Body of pancreas (tissue), 4 donors: ENCODE measurements at places on chromosomes 4 and X.
A peak's percentile ranks its signal among the peaks of the same experiment; 100 is the strongest.

DNA sequence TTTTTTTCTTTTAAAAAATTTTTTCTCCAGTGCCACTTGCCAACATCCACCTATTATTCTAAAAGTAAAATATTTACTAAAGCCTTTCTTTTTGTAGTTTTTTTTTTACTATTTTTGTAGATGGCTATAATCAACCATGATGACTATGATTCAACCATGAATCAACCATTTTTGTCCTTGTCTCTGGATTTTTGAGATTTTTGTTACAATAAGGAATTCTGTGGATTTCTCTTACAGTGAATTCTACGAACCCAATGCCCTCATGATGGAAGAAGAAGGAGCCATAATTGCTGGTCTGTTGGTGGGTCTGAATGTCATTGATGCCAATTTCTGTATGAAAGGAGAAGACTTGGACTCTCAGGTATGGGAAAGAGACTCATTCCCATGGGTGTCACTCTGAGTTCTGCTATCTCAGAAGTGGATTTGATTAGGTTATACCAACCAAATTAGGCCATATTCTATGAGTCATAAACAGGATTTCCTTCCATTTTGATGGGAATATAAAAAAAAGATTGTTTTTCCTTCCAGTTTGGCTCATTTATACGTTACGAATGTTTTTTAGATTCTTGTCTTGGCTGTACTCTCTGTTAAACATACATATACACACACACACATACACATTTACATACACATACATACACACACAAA, 46.7 kb downstream of the RUFY3 start:
- H3K27ac ChIP-seq, result no peak overlapping the region
- H3K27me3 ChIP-seq, result no peaks in the 10 kb centered on the region
- no peak for DNase-seq

- H3K36me3 ChIP-seq, result no peaks in the 10 kb centered on the region
- H3K27ac ChIP-seq, result no peak overlapping the region
- no peaks in the 10 kb centered on the region for H3K4me1 ChIP-seq
- no peaks in the 10 kb centered on the region for H3K27me3 ChIP-seq
Observed at GRCh38 chrX:40392599-40392998, 188.2 kb upstream of the ATP6AP2 start.

GRCh38 chr4:146191766-146192458, 16.4 kb downstream of the LSM6 start:
- peak; percentile 5 for DNase-seq
- H3K27ac ChIP-seq, result no peak overlapping the region
- H3K36me3 ChIP-seq, result peaks cover 5% of the 10 kb centered on the region
- no peaks in the 10 kb centered on the region for H3K27me3 ChIP-seq
- no peak overlapping the region for H3K4me3 ChIP-seq

- no peak for DNase-seq
- peaks cover 34% of the 10 kb centered on the region for H3K4me1 ChIP-seq
- no peaks in the 10 kb centered on the region for H3K36me3 ChIP-seq
- H3K27me3 ChIP-seq, result no peaks in the 10 kb centered on the region
- H3K27ac ChIP-seq, result no peak overlapping the region
- H3K4me3 ChIP-seq, result no peak overlapping the region
Observed at GRCh38 chrX:106897259-106897658, 5.9 kb downstream of the RIPPLY1 start.

- no peaks in the 10 kb centered on the region for H3K36me3 ChIP-seq
- no peak overlapping the region for H3K4me3 ChIP-seq
- no peaks in the 10 kb centered on the region for H3K4me1 ChIP-seq
- H3K27me3 ChIP-seq, result no peaks in the 10 kb centered on the region
- no peak for DNase-seq
Observed at GRCh38 chr4:143054971-143055370, 129.7 kb upstream of the USP38 start.

DNA sequence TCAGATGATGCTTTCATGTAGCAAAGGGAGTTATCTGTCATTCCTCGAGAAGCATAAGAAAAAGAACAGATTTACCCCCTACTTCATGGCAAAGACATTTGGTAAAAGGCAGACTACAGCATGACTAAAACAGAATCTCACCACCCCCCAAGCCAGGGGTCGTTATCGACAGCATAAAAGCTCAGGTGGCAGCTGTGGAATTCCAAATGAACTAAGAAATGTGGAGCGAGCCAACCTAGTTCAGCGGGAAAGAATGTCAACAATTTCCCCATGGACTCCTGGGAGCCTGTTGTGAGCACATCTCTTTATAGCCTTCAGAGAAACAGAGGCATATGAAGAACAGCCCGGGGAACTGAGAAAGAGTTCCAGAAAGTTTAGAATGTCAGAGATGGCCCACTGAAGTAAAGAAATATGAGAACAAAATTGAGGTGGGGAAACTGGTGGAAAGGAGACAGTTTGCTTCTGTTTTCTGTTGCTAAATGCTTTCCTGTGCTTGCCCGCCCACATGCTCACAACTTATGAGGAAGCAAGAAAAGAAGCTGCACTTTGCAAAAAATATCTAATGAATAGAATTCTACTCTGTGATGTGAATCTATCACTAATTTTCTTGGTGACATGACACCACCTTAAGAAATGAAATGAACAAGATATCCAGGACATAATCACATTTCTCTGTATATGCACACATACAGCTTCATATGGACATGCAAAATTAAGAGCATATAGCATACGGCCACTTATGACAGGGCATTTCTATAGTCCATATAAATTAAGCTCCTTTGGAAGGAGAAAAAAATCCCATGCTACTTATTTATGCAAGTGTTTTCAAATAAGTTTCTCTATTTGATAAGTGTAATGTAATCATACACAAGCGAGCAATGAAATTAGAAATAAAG, 135.3 kb upstream of the MID1 start:
- DNase-seq, result peak; percentile 12
- no peaks in the 10 kb centered on the region for H3K4me1 ChIP-seq
- H3K36me3 ChIP-seq, result no peaks in the 10 kb centered on the region
- H3K4me3 ChIP-seq, result no peak overlapping the region
- H3K27ac ChIP-seq, result no peak overlapping the region
- no peaks in the 10 kb centered on the region for H3K27me3 ChIP-seq

DNA sequence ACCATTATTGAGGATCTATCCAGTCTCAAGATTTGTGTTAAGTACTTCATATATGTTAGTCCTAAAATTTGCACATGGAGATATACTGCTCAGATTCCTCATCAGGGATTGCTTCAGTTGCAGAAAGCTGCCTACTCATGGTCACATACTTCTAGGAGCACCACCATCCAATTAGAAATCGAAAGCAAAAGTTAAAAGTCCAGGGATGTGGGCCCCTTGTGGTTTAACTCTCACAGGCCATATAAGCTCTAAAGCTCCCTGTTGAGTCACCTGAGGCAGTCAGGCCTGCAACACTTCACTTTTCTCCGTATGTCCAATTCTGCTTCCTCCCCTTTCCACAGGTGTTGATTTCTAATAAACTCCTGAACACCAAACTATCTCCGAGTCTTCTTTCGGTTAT, 84.2 kb downstream of the CNOT6L start:
- no peak overlapping the region for H3K4me3 ChIP-seq
- H3K27ac ChIP-seq, result no peak overlapping the region
- H3K4me1 ChIP-seq, result no peaks in the 10 kb centered on the region
- peaks cover under 1% of the 10 kb centered on the region for H3K36me3 ChIP-seq
- no peak for DNase-seq

- no peaks in the 10 kb centered on the region for H3K36me3 ChIP-seq
- DNase-seq, result peak; percentile 18
- H3K27ac ChIP-seq, result no peak overlapping the region
- H3K4me1 ChIP-seq, result peaks cover 22% of the 10 kb centered on the region
- peak overlapping the region; percentile 86 for H3K4me3 ChIP-seq
Observed at GRCh38 chr4:110197529-110198042, 829 bp downstream of the ELOVL6 start.

- H3K27me3 ChIP-seq, result no peaks in the 10 kb centered on the region
- H3K27ac ChIP-seq, result no peak overlapping the region
- no peaks in the 10 kb centered on the region for H3K36me3 ChIP-seq
- DNase-seq, result no peak
- H3K4me1 ChIP-seq, result no peaks in the 10 kb centered on the region
Observed at GRCh38 chrX:17226736-17227135, 148.3 kb upstream of the NHS start.
